CD4-positive, alpha-beta T cell treated with Interleukin-12 subunit alpha and Interleukin-12 subunit beta, for 1 hour (primary cell): ENCODE measurements at places on chromosomes 7 and 10.

DNA sequence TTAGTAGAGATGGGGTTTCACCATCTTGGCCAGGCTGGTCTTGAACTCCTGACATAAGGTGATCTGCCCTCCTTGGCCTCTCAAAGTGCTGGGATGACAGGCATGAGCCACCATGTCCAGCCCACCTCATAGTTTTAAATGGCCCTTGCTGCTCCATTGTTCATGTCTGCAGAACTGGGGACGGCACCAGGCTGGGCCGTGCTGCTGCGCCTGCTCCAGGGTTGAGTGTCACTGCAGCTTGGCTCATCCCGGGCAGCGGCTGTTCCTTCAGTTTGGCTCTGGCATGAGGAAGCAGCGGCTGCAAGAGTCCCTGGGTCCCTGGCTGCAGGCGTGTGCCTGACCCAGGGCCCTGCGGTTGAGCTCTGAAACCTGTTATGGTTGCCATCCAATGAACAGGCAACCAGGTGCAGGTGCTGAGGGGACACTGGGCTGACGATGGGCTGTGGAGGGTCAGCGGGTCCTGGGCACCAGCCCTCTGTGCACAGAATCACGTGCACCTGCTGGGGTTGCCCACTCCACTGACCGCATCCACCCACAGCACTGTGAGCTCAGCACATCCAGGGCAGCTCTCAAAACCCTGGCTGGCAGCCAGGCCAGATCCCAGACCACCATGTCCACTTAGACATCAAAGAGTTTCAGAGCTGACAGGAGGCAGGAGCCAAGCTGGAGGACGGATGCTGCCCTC is 70.2 kb upstream of the PPP2R2D start:
- DNase-seq = no peak

DNA sequence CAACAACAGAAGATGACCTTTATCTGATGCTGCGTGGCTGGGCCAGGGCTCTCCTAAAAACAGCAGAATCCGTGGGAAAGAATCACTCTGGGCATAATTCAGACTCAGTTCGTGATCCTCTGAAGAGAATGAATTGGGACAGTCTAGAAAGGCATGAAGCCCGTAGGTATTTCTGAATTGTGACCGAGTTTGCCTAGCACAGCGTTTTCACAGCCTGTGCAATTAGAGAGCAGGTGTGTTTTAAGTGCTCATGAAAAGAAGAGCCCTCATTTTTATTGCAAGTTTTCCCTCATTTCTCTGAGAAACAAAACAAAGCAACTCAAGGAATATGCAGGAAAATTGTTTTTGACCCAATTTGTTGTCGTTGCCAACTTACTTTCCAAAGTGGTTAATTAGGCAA is 366.2 kb downstream of the WDR11 start:
- no peak for DNase-seq

DNA sequence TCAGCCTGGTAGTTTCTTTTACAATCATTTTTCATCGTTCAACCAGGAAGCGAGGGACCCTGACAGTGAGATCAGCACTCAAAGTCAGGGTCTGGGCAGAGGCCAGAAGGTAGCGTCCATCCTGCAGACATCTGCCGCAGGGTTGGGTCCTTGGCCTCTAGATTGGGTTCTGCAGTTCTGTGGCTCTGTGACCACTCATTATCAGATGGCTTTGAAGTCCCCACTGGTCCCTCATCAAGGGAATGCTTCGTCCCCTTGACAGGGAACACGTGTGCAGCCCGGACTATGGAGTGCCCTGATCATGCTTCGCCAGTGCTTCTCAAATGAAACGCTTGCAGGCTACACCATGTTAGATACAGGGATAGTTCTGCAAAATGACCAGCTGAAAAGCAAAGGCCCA is 64.1 kb downstream of the FRMPD2 start:
- DNase-seq = no peak

DNA sequence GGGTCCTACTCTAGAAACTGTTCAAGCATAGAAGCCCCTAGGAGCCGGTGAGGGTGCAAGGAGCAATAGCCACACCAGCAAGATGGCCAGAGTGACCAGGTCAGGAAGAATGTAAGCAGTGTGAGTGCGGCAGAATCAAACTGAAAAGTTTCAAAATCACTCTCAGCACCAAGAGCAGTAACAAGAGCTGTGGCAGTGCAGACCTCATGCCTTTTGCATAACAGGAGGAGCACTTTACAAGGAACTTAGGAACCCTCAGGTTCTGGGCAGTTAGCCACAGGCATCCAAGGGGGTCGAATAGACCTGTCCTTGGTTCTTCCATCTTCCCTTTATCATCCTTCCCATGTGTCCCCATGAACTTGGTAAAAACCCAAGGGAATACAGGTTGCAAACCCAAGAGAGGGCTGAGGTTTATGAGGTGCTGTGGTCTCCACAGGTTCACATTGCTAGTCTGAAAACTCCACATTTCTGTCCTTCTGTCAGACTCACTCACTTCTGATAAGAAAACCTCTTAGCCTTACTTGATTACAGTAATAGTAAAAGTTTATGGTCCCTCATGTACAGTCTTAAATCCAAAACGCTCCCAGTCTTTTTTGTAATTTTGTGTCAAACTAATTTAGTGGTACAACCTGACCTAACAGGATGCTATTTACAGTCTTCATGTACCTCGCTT is 78.4 kb downstream of the PON1 start:
- DNase-seq = no peak

GRCh38 chr10:70090951-70091350 is 38.3 kb downstream of the MACROH2A2 start:
- DNase-seq = no peak

DNA sequence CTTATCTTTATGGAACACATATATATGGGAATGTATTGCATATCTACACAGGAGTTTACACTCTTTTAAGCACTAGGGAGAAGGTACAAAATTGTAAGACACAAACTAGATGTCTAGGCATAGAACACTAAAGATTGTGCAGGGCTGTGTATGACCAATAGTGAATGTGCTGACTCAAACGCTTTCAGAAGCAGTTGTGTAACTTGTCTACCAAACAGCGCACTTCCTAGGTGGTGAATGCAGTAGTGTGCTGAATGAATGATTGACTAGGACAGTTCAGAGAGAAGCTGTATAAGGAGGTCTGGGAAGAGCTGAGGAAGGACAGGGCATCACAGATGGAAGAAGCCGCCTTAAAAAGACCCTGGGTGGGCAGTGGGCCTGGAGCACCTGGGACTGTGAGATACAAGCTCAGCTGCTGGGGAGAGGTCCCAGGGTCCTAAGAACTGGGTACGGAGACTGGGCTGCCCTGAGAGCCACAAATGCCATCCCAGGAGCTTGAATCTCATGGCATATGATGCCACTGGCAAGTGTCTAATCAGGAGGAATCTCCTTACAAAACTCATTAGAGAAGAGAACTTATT is 14.2 kb downstream of the CLRN3 start:
- DNase-seq = no peak

DNA sequence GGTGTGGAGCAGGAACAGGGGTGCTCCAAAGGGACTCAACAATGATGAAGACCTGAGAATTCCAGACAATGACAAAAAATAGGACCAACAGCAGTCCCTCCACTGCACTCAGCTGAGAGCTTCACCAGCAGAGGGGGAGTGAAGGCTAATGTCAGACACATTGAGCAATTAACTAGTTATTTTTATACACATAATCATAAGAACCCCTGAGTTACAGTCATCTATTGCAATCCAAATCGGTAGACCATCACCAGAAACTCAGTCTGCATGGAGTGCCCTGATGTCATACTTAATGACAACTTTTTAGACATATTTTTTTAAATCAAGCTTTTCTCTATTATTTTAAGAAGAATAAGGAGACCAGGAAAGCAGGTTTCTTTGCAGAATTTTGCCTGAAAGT is 30.6 kb upstream of the IKZF1 start:
- no peak for DNase-seq

DNA sequence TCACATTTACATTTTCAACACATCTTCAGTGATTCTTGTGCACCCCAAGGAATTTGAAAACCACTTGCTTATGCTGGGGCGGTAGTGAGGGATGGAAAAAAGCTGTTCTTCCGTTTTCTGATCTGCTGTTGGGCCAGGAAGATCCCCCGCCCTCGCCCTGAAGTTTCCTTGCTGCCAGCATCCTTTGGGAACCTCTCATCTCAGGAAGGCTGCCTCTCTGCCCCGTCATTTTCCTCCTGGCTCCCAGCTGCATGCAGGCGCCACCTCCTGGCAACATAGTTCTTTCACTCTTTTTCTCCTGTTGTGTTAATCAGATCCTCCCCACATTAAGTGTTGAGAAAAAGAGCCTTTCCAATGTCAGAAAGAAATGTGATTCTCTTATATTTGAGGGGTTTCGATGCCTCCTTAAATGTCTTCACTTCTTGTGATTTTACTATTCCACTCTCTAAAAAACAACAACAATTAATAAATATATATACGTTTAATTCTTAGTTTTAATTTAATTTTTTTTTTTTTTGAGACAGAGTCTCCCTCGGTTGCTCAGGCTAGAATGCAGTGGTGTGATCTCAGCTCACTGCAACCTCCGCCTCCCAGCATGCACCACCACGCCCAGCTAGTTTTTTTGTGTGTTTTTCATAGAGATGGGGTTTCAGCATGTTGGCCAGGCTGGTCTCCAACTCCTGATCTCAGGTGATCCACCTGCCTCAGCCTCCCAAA is 122.9 kb downstream of the RALA start:
- DNase-seq = peak; percentile 65

- DNase-seq = no peak
Measured at GRCh38 chr10:96493871-96494525, 19.7 kb downstream of the TLL2 start.

DNA sequence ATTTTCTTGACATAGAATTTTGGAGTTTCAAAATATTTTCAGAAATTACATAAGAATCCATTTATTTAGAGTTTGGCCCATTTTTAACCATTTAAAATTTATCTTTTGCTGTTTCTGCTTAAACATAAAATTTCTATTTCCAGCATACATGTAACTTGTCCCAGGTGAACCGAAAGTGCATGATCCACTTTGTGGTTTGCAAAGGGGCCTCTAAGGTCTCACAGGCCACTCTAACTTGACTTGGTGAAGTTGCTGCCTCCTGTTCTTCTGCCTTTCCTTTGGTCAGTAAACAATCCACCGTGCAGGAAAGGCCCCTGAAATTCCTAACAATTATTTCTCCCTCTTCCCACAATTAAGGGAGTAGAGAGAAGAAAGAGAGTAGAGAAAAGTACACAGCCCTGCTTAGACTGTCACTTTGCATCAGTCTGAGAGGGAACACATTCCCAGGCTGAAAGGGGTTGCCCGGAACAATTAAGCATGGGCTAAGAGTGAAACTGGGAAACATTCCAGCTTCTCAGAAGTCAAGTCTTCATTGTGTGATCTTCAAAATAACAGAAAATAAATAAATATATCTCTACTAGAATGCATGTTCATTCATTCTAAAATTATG is 79.5 kb upstream of the SEMA3A start:
- DNase-seq = no peak

- DNase-seq = no peak
Measured at GRCh38 chr10:93299195-93299594, 182.9 kb downstream of the MYOF start.

GRCh38 chr7:74364061-74364460 is 74.9 kb downstream of the CLIP2 start:
- no peak for DNase-seq

DNA sequence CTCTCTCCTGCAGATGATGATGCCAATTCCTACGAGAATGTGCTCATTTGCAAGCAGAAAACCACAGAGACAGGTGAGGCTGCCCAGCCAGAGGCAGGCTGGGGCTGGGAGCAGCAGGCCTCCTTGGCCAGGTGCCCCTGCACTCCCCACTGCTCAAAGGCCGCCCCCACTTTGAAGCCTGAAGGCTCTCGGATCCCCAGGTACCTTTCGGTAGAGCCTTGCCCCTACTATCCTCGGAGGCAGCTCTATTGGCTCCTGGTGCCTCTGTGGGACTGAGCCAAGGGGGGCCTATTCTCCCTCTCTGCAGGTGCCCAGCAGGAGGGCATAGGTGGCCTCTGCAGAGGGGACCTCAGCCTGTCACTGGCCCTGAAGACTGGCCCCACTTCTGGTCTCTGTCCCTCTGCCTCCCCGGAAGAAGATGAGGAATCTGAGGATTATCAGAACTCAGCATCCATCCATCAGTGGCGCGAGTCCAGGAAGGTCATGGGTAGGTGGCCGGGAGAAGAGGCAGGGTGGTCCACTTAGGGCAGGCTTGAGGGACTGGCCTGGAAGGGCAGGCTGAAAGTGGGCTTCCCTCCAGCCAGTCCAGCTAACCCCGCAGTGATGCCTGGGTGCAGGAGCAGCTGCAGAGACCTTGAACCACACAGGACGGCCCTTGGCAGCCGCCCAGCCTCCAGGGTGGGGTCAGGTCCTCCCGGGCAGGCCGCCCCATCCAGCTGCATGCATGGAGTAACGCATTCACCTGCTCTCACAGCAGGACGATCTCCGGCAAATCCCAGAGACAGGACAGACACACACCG is 14.1 kb downstream of the LAT2 start:
- DNase-seq = no peak

DNA sequence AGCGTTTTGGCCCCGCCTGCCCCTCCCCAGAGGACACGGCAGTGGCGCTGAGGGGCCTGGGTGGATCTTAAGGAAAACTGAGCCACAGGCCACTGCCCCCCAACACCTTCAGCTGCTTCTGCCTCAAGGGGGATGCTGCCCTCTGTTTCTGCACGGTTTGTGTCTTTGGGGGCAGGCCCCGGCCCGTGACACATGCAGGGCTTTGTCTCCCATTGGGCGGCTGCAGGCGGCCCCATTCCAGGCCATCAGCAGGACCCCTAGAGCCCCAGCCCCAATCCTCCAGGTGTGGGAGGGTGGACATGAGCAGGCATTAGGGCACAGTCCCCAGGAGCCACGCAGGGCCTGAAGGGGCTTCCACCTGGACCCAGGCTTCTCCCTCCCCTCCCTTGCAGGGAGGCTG is 25.3 kb upstream of the PPP2R2D start:
- no peak for DNase-seq

DNA sequence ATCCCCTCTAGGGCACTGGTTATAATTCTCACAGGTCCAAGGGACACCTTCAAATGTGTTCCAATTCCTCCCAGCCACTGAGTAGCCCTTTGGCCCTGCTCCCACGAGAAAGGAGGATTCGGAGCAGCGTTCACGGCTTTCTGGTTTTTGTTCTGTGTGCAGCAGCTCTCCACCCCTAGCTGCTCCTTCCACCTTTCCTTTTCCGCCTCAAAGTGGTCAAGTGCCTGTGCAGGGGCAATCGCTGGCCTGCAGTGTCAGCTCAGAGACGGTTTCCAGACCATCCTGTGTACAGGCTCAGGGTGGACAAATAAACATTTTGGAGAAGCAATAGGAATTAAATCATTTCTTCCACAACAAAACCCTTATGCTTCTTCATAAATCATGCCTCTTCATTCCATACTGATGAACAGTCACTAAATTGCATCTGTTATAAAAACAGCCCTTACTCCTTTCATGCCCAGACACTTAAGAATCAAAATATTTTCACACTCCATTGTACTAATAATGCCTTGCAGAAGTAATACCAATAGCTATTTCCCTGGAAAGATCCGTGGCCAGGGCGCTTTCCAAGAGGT is 1.1 kb downstream of the KIAA1549 start:
- DNase-seq = no peak

GRCh38 chr10:111390813-111391563 is 314.2 kb downstream of the ADRA2A start:
- DNase-seq = no peak

- no peak for DNase-seq
Measured at GRCh38 chr7:121280656-121281055, 48.1 kb upstream of the WNT16 start.

- no peak for DNase-seq
Measured at GRCh38 chr10:25382029-25382810, 207.4 kb downstream of the GPR158 start.
